ENCODE measurements at places on chromosomes 4 and X. TPM values are rescaled to one million over a fixed set of nuclear protein-coding genes. Genes with fewer than 3 reads are reported as not detected.

Gene KLHL13
- 0.38 TPM for total RNA-seq

DNA sequence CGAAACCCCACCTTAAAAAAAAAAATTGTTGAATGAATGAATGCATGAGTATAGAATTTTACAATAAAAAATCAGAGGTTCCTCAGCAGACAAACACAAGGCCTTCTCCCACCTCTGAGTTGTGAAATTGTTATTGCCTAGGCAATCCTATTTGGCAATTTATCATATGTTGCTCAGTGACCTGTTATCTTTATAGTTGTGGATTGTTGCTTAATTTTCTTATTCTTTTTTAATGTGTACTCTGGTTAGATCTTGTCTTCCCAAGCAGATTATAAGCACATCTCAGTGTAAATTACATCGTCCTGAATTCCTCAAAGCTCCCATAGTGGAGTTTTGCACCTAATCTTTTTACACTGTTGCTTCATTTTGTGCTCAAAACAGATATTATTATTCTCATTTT lies 71.9 kb downstream of the RBM47 start:
- no peak for DNase-seq

- no peak for DNase-seq
Observed at GRCh38 chrX:37820646-37821045, 26.7 kb downstream of the DYNLT3 start.

GRCh38 chr4:57404483-57404882 lies 294.3 kb upstream of the IGFBP7 start:
- DNase-seq: no peak

DNA sequence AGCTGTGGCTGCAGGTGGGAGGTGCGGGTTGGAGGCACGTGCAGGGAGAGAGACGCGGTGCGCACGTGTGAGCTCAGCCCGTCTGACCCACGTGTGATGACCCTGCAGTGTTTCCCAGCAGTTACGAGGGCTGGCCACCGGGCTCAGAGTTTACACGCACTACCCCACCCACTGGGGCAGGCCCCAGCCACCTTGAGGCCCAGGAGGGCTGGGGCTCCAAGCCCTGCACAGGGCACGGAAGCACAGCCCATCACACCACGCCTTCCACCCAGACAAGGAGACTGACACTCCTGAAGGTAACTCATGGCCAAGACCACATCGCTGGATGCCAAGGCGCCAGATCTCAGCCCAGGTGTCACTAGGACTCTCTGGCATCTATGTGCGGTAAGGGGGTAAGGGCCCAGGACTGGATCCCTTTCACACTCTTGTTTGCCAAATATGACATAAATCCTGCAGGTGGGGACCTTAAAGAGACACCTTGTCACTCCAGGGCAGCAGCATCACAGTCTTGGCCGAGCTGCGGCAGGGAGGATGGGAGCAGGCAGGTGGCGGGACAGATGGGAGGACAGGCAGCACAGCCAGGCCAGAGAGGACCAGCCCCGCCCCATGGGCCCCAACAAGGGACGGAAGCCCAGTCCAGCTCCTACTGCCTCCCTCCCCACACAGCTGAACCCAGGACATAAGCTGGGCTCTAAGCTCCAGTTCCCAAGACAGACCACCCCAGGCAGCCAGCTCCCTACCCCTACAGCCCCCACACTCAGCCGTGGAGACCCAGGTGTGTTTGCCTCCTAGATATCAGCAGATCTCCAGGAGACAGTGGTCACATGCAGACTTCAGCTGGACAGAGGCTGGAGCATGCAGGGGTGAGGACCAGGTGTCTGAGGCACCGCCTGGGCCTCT lies 56.8 kb downstream of the ZFYVE28 start:
- no peak for DNase-seq

All from dermis microvascular lymphatic vessel endothelial cell (primary cell).